CD4-positive, alpha-beta T cell treated with Interferon gamma for 1 hour (primary cell): ENCODE measurements at places on chromosomes 4 and X.

- DNase-seq = no peak
These were observed 265.4 kb downstream of the COL25A1 start for GRCh38 chr4:109037026-109037425.

GRCh38 chrX:7486505-7486904, 338.6 kb upstream of the PUDP start:
- DNase-seq = no peak

DNA sequence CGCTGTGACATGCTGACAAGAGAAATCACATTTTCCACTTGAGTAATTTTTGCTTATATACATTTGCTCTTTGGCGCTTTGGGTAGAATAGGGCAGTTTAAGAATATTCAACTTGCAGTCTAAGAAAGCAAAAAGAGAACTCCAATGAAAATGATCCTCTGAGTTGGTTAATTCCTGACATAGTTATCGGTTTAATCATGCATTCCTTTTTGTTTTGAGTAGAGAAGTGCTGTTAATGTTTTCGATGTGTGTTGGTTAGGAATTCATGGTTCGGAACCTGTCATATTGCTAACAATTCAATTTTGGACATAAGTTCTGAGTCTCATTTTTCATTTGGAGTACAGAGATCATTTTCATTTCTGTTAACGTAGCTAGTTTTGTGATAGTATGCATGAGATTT, 700.6 kb upstream of the PITX2 start:
- no peak for DNase-seq

GRCh38 chr4:8051644-8052043, 107.0 kb downstream of the ABLIM2 start:
- DNase-seq = no peak

- DNase-seq = no peak
These were observed 32.2 kb downstream of the UNC5C start for GRCh38 chr4:95516528-95517017.

DNA sequence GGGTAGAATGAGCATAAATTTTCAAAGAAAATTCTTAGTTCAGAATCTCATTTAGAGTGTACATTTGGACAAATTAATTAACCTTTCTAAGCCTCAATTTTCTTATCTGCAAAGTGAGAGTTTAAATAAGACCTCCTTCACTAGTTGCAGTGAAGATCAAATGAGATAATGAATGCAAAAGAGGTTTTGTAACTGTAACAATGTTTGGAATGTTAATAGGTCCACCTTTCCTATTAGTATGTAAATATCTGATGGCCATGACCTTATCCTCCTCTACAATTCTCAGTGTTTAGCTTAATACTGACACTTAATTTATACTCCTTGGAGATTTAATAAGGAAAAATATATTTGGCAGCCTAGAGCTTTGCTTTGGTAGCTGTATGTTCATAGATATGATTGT, 138.8 kb downstream of the GABRG1 start:
- DNase-seq = no peak

- no peak for DNase-seq
These were observed 48.5 kb downstream of the VCX2 start for GRCh38 chrX:8122538-8122937.

DNA sequence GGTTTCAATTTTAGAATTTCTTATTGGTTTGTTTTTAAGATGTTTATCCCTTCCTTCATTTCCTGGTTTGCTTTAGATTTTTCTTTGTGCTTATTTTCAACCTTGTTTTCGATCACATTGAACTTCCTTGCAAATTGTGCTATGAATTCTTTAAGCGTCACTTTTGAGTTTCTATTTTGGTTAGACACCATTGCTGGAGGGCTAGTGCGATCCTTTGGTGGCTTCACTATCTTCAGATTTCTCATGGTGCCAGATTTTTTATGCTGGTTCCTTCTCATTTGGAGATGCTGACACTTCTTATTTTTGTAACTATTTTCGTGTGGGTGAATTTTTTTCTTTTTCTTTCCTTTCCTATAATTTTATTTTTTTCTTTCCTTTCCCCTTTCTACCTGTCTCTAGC, 227.2 kb upstream of the HDX start:
- no peak for DNase-seq

GRCh38 chrX:19370061-19370460, 26.3 kb downstream of the PDHA1 start:
- no peak for DNase-seq

- DNase-seq = no peak
These were observed 23.5 kb downstream of the NKAP start for GRCh38 chrX:119919835-119920585.

- no peak for DNase-seq
These were observed 81.5 kb downstream of the NHS start for GRCh38 chrX:17456526-17456925.

DNA sequence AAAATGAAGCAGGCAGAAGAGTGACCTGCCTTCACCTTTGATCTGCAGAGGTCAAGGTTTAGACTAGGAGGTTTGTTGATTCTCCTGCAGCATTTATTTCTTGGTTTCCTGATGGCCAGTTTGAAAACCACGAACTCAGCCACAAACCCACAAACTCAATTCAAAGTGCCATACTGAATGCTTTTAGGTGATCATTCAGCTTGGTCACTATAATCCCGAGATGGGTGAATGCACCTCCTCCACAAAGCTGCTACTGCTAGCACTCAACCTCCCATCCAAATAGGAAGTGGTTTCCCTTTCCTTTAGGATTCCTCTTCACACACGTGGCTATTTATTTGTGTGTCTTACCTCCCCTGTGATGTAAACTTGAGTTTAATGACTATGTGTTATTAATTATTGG, 225.2 kb downstream of the MID1 start:
- no peak for DNase-seq

GRCh38 chr4:113790478-113790877, 28.9 kb upstream of the CAMK2D start:
- no peak for DNase-seq

DNA sequence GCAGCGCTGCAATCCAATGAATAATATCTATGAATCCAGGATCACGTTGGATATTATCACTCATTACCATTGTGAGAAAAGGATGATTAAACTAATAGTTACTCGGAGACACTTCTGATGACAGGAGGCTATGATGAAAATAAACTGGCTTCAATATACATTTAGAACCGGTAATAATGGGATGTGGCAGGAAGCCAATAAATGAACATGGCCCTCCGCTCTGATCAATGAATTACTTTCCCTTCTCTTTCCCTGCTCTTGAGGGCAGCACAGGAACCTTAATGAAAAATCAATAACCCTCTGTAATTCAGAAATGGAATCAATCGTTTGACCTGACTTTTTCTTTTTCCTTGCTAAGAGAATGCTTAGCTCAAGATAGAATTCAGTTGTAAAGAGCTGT, 103.9 kb upstream of the PAQR3 start:
- no peak for DNase-seq

- no peak for DNase-seq
These were observed 40.4 kb downstream of the CPLX1 start for GRCh38 chr4:785332-786073.

- DNase-seq = no peak
These were observed 104.1 kb downstream of the INPP4B start for GRCh38 chr4:142741995-142742394.

- no peak for DNase-seq
These were observed 37.9 kb upstream of the NKAP start for GRCh38 chrX:119981286-119982070.

GRCh38 chr4:39568805-39569204, 41.6 kb upstream of the UGDH start:
- no peak for DNase-seq

GRCh38 chr4:3311095-3311372, 18.2 kb downstream of the RGS12 start:
- DNase-seq = no peak

DNA sequence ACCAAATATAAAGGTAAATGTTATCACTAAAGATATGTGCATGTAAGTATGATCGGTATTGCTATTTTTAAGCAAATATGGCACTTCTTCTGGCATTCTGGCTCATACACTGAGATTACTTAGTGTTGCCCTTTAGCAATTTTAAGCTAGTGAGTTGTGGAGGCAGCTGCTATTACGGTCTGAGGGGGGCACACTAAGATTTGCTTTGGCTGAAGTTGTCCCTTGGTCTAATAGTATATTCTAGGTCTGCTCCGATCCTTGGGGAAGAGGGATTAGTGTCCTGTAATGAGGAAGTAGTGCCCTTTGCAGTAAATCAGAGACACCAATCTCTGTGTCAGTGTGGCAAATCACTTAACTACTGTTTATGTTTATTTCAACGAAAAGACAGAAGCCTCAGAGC, 196.5 kb upstream of the FTHL17 start:
- DNase-seq = no peak

GRCh38 chr4:14646831-14647230, 355.4 kb upstream of the CPEB2 start:
- DNase-seq = no peak

DNA sequence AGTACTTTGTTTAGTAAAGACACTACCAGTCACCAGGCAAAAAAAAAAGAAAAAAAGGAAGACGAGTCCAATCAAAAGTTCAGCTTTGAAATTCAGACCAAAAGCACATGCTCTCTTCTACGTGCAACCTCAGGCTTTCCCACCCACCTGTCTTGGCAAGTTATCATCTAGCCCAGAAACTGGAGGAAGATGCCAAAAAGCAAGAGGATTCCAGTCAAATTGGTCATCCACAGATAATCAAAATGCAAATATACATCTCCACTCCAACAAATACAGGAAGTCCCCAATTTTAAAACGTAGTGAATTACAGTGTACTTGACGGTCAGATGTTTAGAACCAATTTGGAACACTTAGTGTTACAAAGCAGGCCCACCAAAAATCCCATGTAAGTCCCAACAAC, 96.5 kb downstream of the PALLD start:
- DNase-seq = no peak

DNA sequence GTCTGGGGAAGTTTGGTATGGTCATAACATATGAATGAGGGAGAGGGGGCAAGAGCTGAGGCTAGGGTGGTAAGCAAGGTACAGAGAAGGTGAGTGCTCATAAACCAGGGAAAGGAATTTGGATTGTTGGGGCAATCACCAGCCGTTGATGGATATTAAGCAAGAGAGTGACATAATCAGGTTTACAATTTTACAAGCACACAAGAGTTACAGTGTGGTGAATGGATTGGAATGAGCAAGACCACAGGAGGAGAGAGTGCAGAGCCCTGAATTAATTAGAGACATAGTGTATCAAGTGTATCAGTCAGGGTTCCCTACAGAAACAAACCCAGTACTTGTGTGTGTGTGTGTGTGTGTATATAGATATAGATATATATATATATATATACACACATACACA, 18.7 kb upstream of the FMR1NB start:
- DNase-seq = no peak

DNA sequence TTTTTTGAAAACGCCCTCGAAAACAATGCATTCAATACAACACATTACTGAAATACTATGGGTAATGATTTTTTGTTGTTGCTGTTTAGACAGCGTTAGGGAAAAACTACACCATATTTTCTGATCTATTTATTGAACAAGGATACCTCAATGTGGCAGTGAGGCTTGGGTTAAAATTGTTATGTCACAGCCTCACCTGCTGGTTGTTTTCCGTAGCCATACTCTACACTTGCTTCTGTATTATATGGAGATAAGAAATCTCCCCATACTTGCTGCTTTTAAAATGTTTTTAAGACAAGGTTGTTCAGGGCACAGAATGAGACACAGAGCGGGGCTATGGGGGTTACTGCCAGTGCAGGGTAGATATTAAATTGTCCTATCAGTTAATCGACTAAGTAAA, 221.6 kb upstream of the FTHL17 start:
- no peak for DNase-seq

GRCh38 chrX:113001836-113002235, 161.2 kb upstream of the AMOT start:
- DNase-seq = no peak

GRCh38 chr4:3759236-3759635, 6.9 kb upstream of the ADRA2C start:
- DNase-seq = no peak

- DNase-seq = no peak
These were observed 61.3 kb downstream of the AR start for GRCh38 chrX:67604979-67605703.

DNA sequence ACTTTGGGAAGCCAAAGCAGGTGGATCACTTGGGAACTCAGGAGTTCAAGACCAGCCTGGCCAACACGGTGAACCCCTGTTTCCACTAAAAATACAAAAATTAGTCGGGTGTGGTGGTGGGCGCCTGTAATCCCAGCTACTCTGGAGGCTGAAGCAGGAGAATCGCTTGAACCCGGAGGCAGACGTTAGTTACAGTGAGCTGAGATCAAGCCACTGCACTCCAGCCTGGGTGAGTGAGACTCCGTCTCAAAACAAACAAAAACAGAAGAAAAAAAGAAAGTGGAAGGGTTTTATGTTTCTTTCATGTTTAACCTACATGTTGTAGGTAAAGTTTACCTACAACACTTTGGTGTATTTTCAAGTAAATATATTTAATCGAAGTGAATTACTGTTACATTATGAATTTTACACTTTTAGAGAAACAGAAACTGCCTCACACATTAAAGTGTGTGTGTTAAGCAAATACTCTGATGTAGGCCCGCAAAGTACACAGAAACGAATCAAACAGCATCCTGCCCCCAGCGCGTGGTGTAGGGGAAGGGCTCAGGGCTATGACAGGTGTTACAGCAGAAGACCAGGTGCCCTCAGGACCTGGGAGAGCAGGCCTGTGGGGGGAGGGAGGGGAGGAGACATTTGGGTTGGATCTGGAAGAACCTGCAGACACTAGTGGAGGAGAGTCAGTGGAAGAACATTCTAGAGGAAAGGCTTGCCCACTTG, 39.0 kb downstream of the PTTG2 start:
- DNase-seq = no peak

DNA sequence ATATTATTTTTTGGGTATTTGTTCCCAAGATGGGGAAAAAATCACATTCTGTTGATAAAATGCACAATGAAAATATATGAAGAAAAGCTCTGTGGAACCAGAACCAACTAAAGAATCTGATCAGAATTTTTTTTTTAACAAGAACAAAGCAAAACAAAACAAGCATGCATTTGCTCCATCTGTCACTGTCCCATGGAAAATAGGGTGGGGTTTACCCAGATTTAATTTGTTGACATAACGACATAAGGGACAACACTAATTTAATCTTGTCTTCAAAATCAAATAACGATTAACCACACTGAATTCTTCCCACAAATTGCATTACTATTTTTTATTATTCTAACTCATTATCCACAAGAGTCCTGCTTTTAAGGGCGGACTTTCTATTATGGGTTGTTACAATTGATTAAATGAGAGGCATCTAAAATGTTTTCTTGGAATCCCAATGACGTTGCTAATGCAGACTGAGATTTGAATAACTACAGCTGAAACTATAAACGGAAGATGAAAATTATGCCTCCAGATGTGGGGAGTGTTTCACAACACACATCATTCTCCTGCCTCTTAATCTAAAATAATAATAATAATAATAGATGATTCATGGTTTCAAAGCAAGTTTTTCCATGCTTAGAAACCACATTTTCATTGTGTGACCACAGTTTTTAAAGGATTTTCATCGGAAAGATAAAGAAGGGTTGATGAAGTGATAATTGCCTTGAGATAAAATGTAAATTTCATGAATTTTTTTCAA, 307.0 kb upstream of the CPEB2 start:
- no peak for DNase-seq

DNA sequence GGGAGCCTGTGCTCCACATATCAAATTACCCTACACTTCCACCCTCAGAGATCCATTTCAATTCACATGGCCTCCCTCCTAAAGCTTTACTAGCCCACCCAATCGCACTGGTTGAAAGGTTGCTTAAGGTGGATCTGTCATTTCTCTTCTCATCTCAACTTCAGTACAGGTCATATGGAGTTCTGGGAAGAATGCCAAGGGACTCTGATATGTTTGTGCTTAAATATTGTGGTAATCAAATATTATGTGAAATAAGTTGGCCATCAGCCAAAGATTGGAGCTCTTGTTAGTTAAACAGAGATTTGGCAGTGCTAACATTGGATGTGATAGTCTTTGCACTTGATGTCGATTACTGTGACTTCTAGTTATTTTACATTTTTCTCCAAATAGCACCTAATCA, 20.5 kb downstream of the SEPTIN6 start:
- DNase-seq = no peak
